ENCODE measurements at places on chromosomes 1 and 21.

- DNase-seq = peak; percentile 63
Observed at GRCh38 chr1:93579891-93580290, 101.7 kb downstream of the BCAR3 start.

- DNase-seq = peak; percentile 9
Observed at GRCh38 chr1:2459757-2460156, 16.3 kb upstream of the PLCH2 start.

GRCh38 chr1:42888013-42888633 lies 41.7 kb downstream of the ZNF691 start:
- no peak for DNase-seq

DNA sequence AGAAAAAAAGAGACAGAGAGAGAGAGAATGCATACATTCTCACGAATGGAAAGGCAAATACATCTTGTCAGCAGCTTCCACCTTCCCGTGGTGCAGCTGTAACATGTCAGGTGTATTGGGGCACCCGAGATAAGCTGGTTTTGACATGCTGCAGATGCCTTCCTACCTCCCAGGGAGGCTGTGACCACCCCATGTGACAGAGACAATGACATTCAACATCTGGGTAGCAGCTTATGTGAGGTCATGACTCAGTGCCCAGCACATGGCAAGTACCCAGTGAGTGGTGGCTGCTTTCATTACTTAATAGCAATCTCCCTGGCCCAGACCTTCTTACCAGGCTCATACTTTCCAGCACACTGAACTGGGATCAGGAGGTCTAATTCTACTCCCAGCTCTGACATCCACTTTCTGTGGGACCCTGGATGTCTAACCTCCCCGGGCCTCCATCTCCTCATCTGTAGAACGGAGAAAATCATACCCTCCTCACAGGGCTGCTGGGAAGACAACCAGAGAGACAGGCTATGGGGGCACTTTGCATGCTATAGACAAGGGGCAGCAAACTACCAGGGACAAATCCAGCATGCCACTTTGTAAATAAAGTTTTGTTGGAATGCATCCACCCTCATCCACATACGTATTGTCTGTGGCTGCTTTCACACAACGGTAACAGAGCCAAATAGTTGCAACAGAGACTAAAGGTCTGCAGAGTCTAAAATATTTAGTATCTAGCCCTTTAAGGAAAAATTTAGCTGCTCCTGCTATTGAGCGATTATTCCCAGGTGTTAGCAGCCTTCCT lies 38.5 kb upstream of the ZBTB40 start:
- no peak for DNase-seq

DNA sequence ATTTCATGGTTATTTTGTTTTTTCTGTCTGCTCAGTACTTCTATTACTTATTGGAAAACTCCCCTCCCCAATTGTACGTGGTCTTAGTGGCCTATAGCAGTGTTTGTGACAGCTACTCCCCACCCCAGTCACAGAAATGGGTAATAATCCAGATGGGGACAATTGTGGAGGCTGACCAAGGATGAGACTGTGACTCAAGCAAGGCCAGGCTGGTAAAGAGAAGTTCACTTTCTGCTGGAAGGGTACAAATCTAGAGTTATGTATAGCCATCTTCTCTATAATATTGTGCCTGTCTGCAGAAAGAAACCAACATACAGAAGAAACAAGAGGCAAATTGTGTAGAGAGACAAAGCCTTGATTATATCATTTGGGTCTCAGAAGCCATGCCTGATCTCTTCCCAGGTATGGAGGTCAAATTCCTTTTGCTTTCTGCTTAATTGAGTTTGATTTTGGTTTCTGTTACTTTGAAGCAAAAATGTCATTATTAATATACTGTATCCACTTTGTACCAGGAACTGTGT lies 270.4 kb downstream of the HLX start:
- DNase-seq = no peak

- DNase-seq = peak; percentile 96
Observed at GRCh38 chr1:88891318-88891950, at the start of gene GTF2B. Gene GTF2B (minus strand): TSS chr1:88891567. CDS start chr1:88891499, 68 bp downstream.

- peak; percentile 20 for DNase-seq
Observed at GRCh38 chr1:213381572-213382084, 330.6 kb downstream of the RPS6KC1 start.

GRCh38 chr1:87673748-87674147 lies 345.1 kb downstream of the LMO4 start:
- DNase-seq = no peak

DNA sequence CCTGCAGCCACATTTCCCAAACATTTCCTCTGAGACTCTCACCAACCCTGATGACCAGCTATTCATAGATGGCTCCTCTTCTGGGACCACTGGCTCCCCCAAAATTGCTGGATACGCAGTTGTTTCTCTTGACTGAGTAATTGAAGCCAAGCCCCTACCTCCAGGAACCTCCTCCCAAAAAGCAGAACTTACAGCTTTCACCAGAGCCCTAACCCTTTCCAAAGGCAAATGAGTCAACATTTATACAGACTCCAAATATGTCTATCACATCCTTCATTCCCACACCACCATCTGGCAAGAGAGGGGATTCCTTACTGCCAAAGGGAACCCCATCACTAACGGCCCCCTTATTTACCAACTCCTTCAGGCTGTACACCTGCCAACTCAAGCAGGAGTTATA lies 20.3 kb upstream of the CA6 start:
- DNase-seq = no peak

DNA sequence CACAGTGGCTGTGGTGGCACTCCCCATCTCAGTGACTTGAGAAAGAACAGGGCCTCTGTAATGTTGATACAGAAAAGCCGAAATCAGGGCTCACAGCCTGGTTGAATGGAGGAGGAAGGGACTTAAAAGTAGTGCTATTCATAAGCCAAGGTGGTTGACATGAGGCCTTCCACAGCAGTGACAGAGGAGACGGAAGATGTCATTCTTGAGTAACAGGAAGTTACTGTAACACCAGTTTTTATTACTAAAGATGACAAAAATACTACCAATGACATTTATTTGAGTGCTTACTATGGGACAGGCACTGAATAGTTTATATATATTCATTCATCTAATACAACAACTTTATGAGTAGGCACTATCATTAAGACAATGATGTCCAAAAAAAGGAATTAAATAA lies 52.8 kb upstream of the GNG12 start:
- no peak for DNase-seq

- DNase-seq = peak; percentile 65
Observed at GRCh38 chr1:212167098-212167497, 118.1 kb upstream of the PPP2R5A start.

DNA sequence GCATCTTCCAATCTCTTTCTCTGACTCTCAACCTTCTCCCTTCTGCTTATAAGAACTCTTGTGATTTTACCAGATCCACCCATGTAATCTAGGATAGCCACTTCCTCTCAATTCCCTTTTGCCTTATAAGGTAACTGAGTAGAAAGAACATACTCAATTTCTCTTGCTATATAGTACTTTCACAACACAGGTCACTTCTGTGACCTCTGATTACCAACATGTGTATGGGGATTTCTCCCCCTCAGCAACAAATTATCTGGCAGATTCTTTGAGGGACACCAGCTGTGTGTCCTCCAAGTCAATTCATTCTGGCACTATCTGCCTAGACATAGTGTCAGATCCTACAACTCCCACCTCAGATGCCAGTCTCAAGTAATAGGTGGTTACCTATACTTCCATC lies 62.5 kb downstream of the IL23R start:
- DNase-seq = no peak

DNA sequence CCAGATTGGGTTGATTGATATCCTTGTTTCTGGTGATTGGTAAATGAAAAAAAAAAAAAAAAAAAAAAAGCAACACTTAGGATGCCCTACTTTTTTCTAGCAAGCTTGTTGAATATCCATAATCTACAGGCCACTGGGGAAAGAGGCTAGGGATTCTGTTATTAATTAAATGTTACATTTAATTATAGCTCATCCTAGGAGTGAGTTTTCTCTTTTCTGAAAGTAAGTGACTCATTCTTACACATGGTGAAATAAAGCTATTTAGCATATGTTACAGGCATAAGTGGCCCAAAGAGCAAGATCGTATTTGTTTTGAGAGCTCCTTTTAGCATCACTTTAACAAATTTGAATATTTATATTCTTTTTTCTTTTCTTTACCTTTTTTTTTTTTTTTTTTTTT lies 94.5 kb downstream of the FNBP1L start:
- DNase-seq = peak; percentile 54

- DNase-seq = no peak
Observed at GRCh38 chr1:10456661-10457060, 6.8 kb downstream of the CORT start.

DNA sequence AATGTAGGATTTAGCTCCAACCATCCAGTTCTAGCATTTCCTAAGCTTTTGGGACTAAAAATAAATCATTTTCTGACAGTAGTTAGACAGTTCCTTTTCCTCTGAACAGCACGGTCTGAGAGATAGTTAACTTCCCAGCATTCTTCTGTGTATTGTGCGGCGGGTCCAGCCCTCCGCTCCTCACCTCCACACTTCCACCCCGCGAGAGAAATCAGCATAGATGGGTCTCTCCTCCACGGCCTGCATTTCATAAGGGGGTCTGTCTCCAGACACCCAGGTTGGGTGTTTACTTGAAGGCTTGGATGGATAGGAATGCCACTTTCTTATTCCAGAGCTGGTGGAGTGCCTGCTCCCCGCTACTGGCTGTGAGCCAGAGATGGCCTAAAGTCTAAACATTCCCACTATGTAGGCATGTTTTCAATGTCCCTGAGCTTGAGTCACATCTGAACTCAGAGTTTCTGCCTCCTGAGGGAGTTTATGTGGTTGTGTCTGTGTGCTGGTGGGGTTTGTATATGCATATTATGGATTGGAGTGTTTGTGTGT lies 38.0 kb upstream of the PPP2R5A start:
- DNase-seq = peak; percentile 60

- no peak for DNase-seq
Observed at GRCh38 chr1:15825800-15826199, 18.4 kb upstream of the UQCRHL start.

- DNase-seq = no peak
Observed at GRCh38 chr1:65836686-65837085, 44.0 kb downstream of the PDE4B start.

DNA sequence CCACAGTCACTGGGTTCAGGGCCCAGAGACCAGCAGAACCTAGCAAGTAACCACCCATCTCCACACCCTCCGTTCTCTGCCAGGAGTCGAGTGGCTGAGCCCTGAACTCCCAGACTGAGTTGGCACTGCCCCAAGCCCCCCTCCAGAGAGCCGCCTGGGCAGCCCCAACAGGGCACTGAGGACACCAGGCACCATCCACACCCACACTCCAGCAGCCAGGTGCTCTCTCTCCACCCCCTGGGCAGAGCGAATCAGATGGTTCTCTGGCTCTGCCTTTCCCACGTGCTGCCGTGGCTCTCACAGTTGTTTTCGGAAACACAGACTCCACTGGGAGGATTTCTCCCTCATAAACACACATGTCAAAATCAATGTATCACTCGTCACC lies 13.6 kb downstream of the WDR4 start:
- no peak for DNase-seq

DNA sequence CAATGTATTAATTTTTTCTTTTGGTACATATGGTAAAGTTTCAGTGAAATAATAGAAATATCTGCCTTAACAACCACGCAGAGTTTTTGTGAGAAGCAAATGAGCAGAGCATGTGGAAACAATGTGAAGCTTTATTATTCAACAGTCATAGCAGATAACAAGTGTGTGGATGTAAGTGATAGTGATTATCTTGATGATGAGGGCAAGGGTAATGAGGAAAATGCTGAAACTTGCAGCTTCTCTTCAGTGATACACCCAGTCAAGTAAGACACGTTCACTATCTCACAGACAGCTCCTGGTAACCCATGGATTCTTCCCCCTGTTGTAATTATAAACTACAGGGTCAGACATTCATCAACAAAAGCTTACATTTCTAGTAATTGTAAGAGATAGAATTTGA lies 14.6 kb upstream of the OR2L5 start:
- DNase-seq = no peak

DNA sequence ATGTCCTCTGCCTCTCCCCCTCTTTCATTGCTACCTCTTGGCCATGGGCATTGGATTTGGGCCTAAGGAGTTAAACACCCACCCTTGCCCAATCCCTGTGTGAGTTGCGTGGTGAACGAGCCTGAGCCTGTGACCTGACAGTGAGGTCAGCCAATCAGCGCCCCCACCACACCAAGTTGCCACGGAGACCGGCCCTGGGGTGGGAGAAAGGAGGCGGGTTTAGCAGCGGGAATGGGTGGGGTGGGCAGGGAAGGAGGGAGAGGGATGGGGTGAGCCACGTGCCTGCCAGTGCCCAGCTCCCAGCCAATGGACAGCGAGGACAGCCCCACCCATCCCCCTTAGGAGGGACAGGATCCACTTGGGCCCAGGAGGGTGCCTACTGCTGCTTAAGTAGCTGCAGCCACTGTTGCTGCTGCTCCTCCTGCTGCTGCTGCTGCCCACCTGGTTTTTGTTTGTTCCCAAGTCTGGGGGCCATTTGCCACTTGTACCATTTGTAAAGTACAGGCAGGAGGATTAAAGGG lies 9.5 kb downstream of the ZBTB7B start:
- DNase-seq = peak; percentile 40

GRCh38 chr1:154323493-154323892 lies 1.8 kb upstream of the ATP8B2 start:
- no peak for DNase-seq

GRCh38 chr1:35726450-35727433 lies 8.1 kb upstream of the C1orf216 start:
- peak; percentile 50 for DNase-seq

DNA sequence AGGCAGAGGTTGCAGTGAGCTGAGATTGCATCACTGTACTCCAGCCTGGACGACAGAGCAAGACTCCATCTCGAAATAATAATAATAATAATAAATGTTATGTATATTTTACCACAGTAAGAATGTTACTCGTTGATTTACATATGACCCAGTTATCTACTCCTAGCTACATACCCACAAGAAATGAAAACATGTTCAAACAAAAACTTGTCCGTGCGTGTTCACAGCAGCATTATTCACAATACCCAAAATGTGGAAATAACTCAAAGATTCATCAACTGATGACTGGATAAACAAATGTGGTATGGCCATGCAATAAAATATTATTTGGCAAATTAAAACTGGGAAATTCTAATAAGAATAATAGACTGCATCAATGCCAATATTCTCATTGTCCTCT lies 31.7 kb upstream of the ENSA start:
- no peak for DNase-seq

GRCh38 chr1:15220825-15221431 lies 26.1 kb upstream of the FHAD1 start:
- DNase-seq = no peak

Data from fibroblast of skin of right quadriceps (primary cell).